ENCODE measurements at places on chromosomes 4 and X.

- DNase-seq: no peak
Observed at GRCh38 chr4:144565527-144566195, 80.3 kb upstream of the HHIP start.

DNA sequence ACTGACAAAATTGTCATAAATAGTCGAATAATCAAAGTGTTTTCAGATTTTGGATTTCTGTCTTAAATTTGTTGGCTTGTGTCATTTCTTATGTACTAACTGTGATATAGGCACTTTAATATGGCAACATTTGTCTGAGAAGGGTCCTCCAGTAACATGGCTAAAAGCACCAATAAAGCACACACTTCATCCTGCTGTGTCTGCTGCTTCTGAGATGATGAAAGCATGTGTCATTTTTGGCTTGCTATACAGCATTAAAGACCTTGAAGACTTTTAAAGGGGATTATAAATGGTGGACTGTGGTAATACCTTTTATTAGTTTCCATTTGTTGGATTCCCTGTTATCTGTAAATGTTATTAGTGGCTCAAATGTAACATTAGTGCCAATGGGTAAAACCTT is 551.8 kb upstream of the GRID2 start:
- DNase-seq: no peak

GRCh38 chrX:136176399-136176825 is 29.1 kb downstream of the FHL1 start:
- DNase-seq: no peak

DNA sequence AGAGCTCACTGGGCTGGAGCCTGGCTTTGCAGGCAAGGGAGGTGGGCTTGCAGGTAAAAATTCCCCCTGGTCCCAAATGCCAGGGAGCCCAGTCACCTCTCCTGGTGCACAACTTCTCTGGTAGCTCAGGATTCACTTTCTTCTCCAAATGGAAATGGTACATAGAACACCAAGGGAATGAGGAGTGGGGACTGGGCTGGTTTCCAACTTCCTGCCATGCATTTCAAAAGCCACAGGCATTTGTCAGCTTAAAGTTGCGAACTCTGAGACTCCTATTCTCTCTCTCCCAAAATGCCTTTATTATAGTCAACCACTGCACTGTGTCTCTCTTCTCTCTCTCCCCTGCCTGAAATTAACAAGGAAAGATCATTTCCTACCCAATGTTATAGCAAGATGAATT is 177.3 kb downstream of the GRIA3 start:
- peak; percentile 0 for DNase-seq

GRCh38 chr4:52869196-52869595 is 7.1 kb downstream of the RASL11B start:
- DNase-seq: no peak

GRCh38 chr4:152346526-152346925 is 189.4 kb downstream of the FBXW7 start:
- DNase-seq: no peak

DNA sequence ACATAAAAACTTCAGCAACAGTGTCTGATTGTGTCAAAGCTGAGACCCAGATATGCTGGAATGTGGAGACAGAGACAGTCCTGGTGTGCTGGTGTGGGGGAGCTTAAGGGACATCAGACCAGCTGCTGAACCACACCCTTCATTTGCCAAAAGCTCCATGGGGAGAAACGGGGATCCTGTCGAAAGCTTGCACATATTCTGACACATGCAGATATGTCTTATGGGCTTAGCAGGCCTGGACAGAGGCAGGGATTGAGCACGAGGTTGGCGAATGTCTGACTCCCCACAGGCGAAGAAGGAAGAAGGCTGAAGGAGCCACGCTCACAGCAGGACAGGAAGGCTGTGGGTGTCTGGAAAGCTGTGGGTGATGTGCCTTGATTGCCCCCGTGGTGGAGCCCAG is 72.1 kb upstream of the ACSL1 start:
- DNase-seq: no peak

DNA sequence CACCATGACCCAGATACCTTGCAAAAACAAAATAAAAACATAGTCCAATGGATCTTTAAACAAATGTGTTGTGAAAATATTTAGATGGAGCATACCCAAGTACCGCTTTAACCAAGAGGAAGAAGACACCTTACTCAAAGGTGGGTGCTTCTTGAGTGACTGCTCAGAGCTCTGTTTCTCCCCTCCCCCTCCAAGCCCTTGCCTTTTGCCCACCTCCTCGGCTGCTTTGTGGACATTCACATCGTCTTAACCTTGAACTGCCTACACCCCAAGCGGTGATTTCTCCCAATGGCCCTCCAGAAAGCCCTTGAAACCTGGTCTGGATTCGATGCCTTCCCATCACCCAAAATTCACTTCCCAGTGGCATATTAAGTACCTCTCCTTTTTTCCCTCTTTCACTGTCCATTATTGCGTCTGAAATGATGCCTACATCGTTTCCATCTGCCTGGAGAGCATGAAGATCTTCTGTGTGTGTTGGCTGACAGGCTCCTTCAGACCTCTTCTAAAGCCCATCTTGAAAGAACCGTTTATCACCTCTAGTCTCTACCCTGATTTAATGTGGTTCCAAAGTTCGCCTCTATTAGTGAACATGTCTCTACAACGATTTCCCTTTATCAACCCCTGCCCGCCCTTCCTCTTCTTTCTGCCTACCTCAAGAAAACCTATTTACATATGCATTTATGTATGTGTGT is 968 bp downstream of the GPRIN3 start:
- DNase-seq: no peak

DNA sequence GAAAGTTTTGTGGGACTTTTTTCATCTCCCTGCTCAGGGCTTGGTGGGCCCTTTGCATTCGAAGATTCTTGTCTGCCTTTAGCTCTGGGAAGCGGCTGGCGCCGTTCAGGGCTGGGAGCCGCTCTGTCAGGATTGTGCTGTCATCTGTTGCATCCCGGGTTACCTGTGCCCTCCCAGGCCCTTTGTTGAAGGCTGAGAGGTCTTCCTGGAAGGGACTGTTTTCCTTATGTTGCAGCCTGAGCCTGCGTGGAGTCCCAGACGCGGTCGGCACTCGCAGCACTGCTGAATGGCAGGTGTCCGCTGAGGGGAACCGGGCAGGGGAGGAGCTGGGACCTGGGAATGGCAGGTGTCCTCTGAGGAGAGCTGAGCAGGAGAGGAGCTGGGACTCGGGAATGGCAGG is 15.9 kb downstream of the RGS12 start:
- no peak for DNase-seq

- DNase-seq: no peak
Observed at GRCh38 chr4:155975511-155975910, 21.8 kb upstream of the CTSO start.

- DNase-seq: no peak
Observed at GRCh38 chr4:35867057-35867456, 377.3 kb downstream of the ARAP2 start.

DNA sequence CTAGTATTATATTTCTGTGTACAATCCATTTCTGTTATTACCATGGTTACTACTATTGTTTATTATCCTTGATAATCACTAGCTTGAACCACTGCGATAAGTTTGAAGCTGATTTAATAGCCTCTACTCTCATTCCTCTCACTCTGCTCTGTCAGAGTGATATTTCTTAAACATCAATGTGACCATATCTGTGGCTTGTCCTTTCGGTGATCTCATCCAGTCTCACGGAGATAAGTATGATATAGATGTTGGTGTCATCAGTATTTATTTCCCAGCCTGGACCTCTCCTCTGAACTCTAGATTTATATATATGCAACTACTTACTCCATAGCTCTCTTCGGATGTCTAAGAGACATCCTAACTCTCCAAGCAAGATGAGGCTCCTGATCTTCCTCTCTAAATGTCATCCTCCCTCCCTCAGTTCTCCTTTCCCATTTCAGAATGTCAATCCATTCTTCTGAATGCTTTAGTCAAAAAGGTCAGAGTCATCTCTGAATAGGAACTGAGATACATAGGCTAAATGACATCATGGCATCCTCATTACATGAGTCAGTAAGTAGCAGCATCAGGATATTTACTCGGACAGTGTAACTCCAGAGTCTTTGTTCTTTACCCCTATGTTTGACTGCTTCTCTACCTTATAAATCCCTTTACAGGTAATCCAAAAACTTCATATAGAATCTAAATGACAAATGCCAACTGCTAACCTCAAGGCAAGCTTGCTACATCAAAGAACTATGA is 129.5 kb downstream of the PACRGL start:
- DNase-seq: no peak

DNA sequence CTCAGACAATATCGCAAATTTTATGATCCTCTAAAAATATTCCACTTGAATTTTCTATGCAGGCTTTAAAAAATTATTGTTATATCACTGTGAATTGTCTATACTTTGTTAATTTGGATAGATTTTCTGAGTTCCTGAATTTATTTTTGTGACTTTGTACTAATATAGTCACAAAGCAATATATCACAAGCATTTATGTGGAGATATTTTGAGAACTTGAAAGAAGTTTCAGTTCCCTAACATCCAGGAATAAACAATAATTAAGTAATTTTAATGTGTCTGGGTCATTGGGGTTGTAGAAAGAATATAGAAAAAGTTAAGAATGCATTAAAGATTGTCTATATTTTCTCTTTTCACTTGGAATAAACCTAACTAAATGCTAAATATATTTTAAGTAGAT is 32.0 kb downstream of the CXCL8 start:
- no peak for DNase-seq

GRCh38 chr4:166014411-166014810 is 141.4 kb downstream of the TLL1 start:
- no peak for DNase-seq

GRCh38 chr4:144360146-144360793 is 219.8 kb upstream of the GYPA start:
- no peak for DNase-seq

- no peak for DNase-seq
Observed at GRCh38 chrX:146863566-146863965, 49.0 kb upstream of the CXorf51A start.

DNA sequence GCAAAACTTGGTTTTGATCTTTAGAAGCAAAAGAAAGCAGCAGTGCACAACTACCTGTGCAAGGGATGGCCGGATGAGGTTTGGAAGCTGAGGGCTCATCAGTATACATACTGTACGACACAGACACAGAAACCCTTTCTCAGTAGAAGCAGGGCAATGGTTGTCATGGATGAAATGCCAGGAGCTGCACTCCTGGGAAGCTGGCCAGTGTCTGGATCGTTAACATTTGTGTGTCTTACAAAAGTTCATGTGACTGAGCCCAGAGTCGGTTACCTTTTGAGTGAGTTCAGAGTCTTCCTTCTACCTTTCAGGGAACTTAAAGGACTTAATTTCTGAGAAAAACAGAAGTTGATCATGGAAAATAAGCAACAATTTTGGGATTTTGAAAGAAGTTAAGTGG is 230.3 kb downstream of the APBB2 start:
- DNase-seq: no peak

- DNase-seq: no peak
Observed at GRCh38 chr4:165692082-165692481, 181.0 kb upstream of the TLL1 start.

GRCh38 chr4:99352602-99353537 is at the start of gene ADH1C:
ADH1C (minus strand) TSS chr4:99352746; CDS start chr4:99352675, 71 bp downstream.
- DNase-seq: no peak

- peak; percentile 39 for DNase-seq
Observed at GRCh38 chrX:153560000-153560399, 38.9 kb downstream of the CCNQ start.

DNA sequence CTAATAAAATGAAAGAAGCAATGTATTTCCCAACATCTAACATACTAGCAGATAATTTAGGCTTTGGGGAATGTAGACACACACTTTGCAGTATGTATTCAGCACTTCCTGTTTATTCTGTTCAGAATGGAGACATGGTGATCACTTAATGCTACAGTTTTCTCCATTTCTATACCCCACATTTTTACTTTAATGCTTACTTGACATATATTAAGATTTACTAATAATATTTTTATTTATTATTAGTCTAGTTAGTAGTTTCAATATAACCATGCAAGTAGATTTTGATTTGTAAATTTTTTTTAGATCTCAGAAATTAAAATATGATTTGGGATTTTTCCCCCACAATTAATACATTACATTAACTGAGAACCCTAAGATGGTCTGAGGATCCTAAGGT is 98.4 kb downstream of the PRSS12 start:
- no peak for DNase-seq

DNA sequence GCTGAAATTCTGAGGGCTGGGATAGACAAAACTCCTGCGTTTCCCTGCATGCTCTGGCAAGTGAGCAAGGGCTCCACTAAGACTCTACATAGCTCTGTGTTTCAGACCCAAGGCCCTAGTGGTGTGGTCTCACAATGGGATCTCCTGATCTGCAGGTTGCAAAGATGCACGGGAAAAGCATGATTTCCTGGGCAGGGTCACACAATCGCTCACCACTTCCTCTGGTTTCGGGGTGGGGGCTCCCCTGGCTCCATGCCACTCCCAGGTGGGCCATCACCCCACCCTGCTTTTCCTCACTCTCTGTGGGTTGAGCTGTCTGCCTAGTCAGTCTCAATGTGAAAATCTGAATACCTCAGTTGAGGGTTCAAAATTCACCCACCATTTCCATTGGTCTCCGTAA is 111.5 kb downstream of the KLF8 start:
- DNase-seq: no peak

DNA sequence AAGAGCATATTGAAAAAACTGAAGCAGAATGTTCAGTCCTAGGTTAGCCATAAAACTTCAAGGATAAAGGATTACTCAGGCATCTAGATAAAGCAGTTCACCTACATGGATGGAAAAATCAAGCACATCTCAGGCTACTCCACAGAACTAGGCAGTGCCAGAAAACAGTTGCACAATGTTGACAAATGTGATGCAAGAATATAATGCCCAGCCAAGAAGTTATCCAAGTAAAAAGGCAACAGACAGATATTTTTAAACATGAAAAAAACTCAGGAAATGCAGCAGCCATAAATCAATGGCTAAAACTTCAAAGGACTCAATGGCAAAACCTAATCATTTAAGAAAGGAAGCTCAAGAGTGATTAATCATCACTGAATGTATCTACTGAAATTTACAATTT is 456.0 kb upstream of the FAM241A start:
- no peak for DNase-seq

DNA sequence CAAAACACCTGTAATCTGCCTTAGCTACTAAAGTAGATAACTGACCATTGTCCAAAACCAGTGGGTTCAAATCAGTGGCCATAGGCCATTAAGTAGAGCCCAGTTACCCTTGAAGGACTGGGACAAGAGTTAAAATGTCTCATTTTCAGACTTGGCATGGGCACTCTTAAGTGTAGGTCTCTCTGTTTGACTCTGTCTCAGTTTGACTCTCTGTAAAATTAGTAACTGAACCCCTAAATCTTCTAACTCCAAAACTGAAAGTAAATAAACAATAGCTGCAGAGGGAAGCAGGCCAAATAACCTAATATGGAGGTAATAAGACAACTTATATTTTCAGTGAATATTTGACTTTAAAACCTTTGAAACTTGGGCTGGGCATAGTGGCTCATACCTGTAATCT is 89.1 kb downstream of the SLC16A2 start:
- DNase-seq: no peak

Data from Kasumi-1 (cell line).